Activated T-cell treated with anti-CD3 and anti-CD28 coated beads, Interleukin-2, amount 50 U/mL, for 1 hour (primary cell): ENCODE measurements at places on chromosomes 6 and 20.

GRCh38 chr6:45483501-45483900 is 105.8 kb upstream of the SUPT3H start:
- DNase-seq: no peak

DNA sequence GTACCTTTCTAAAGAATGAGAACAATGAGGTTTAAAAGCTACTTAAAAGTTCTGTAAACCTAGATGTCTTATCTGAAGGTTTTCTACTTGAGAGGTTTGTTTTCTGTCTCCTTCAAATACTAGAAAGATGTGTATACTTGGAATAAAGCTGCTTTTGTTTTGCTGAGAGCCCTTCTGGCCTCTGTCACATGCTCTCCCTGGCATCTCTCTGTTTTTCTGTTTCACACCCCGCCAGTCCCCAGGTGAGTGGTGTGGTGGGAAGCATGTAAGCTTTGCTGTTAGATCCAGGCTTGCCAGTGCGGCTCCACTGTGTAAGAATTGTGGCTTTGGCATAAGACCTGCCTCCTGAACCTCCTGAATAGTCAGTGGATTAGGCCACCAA is 56.8 kb downstream of the SNX9 start:
- DNase-seq: no peak

- DNase-seq: no peak
Observed at GRCh38 chr20:47789081-47789763, 3.9 kb upstream of the SULF2 start.

GRCh38 chr6:138774370-138774769 is 801 bp downstream of the CCDC28A start:
- no peak for DNase-seq

DNA sequence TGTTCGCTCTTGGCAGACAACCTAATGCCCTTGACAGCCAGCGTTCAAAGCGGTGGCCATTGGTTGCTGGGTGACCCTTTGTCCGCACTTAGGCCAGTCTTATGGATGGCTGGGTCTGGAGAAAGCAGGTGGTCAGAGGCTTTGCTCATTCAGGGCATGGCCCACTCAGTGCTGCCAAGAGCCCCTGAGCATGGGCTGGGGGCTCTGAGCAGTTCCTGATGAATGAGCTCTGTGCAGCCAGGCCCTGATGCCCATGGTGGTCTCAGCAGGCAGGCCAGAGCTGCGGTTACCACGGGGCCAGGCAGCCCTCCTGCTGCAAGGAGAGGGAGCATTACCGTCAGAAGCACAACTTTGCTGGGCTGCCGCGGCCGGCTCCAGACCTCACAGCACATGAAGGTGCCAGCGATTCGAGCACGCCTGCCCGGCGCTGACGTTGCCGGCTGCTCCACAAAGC is 36.3 kb downstream of the CDH4 start:
- DNase-seq: no peak
